ENCODE measurements at places on chromosomes 5 and 9.

GRCh38 chr9:137035937-137036336 is 4.0 kb upstream of the FUT7 start:
- DNase-seq: no peak

DNA sequence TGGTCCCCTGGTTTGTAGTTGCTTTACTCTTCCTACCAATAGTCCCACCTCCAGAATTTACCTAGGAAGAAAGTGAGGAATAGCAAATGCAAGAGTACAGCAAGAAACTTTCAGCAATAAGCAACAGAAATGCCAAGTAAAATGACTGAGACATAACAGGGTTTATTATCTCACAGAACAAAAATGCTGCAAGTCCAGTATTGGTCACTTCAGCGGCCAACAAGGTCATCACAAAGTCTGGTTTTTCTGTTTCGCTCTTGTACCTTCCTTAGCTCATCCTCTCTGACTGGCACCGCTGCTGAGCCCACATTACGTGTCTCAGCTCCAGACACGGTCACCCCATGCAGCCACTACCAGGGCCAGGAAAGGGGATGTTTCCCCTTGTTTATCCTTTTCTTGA is 82.7 kb downstream of the RFK start:
- DNase-seq: no peak

- DNase-seq: no peak
These were observed 9.0 kb downstream of the CCDC69 start for GRCh38 chr5:151214614-151215545.

DNA sequence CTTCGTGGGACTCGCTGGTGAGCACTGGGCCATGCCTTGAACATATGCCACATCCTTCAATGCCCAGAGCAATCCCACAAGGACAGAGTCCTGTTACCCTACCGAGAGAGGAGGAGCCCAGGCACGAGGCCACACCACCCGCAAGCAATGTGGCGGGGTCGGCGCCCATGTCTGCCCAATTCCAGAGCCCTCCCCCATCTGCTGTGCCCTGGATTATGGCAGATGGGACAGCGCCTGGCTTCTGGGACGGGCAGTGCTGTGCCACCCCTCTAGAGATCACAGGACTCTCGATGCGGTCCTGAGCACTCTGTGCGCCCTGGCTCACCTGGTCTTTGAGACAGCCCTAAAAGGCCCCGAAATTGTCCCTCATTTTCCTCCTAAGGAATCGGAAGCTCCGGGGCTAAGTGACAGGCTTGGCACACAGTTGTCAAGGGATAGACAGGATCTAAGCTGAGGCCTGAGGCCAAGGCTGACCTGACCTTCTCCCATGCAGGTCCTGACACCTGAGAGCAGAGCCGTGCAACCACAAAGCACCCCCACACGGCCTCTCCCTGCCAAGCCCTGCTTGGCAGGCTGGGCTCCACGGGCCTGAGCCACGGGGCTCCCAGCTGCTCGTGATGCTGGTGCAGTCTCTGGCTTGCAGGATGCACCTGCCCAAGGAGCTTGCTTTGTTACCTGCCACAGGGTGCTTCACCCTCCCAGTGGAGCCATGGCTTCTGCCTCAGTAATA is 48.8 kb downstream of the PRRT1B start:
- no peak for DNase-seq

GRCh38 chr9:81789721-81790120 is 100.4 kb upstream of the TLE1 start:
- no peak for DNase-seq

GRCh38 chr5:51273021-51273420 is 110.2 kb upstream of the ISL1 start:
- DNase-seq: no peak

GRCh38 chr5:142426129-142427014 is 101.6 kb upstream of the SPRY4 start:
- DNase-seq: no peak

- no peak for DNase-seq
These were observed 300.2 kb downstream of the FBXL17 start for GRCh38 chr5:108081707-108082106.

DNA sequence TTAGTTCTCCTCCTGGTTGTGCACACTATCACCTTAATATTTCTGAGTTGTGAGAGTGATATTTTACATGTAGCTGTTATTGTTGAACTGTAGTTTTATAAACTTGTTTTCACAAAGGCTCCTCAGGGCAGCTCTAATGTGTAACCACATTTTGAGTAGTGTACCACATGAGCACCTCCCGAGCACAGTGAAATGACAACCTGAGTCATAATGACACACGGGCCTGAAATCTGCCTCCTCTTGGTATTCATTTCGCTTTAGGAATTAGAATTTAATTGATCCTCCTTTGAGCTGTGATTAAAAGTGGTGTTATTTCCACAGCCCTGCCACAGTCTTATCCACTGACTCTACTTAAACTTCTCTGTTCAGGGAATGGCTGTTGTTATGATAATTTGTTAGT is 7.9 kb downstream of the MTRR start:
- no peak for DNase-seq

- no peak for DNase-seq
These were observed 205.3 kb downstream of the TTLL11 start for GRCh38 chr9:121887553-121888437.

DNA sequence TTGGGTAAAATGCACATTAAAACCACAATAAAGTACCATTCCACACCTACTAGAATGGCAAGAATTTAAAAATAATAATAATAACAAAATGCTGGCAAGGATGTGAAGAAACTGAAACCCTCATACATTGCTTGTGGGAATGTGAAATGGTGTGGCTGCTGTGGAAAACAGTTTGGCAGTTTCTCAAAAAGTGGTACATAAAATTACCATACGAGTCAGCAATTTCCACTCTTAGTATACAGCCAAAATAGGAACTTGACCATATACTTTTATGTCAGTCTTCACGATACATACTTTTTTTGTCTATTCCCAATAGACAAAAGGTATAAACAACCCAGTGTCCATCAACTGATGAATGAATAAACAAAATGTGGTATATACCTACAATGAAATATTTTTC is 15.6 kb downstream of the FKBP15 start:
- DNase-seq: no peak

- DNase-seq: no peak
These were observed 466.6 kb upstream of the DAB2 start for GRCh38 chr5:39891376-39891775.

- DNase-seq: no peak
These were observed 87.0 kb downstream of the IARS1 start for GRCh38 chr9:92206488-92206887.

GRCh38 chr5:132665574-132666080 is 7.7 kb downstream of the IL13 start:
- DNase-seq: no peak

DNA sequence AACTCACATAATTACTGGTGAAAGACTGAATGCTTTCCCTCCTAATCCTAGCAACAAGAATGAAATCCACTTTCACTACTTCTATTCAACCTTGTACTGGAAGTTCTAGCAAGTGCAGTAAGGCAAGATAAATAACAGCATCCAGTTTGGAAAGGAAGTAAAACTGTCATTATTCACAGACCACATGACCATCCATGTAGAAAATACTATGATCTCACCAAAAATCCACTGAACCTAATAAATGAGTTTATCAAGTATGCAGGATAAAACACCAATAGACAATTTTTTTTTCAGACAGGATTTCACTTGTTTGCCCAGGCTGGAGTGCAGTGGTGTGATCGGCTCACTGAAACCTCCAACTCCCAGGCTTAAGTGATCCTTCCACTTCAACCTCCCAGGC is 117.7 kb downstream of the TMEM167A start:
- DNase-seq: no peak

- DNase-seq: no peak
These were observed 34.3 kb downstream of the GPR107 start for GRCh38 chr9:130088051-130088450.

- DNase-seq: no peak
These were observed 30.3 kb downstream of the TPPP start for GRCh38 chr5:662751-663435.

GRCh38 chr9:105930011-105930627 is 235.8 kb downstream of the TMEM38B start:
- DNase-seq: no peak

GRCh38 chr9:26131886-26132285 is 453.6 kb upstream of the TUSC1 start:
- DNase-seq: no peak

DNA sequence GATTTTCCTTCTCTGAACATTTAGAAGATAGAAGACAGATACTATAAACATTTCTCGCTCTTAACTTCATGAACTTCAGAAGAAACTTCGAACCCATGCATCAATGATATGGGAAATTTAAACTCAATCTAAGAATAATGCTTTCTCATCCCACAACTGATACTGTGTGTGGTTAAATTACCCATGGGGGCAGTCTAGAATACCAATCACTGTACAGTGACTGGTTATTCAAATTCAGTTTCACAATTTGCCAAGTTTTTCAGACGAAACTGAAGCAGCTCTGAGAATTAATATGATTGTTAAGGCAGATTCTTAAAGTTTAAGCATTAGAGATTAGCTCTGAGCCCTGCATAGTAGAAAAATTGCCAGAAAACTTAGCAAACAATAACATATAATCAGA is 431.0 kb downstream of the SH3GL2 start:
- no peak for DNase-seq

- DNase-seq: no peak
These were observed 387.5 kb downstream of the TRIM36 start for GRCh38 chr5:114782177-114782576.

GRCh38 chr9:21670374-21670773 is 132.1 kb upstream of the MTAP start:
- no peak for DNase-seq

DNA sequence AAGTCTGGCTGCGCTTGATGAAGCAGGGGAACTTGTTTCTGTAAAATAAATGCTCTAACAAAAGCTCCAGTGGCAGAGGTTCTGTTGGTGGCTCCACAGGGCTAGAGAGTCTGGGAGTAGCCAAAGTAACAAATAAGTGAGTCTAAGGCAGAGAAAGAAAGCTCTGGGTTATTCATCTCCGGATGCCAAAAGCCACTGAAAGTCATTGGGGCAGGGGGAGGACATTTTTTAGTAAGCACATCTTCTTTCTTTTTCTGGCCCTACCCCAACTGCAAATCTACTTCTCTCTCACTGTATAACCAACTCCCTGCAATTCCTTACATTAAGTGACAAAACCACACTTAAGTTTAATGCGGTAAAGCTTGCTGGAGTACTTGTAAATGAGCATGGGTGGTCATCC is 141.6 kb downstream of the INSYN2B start:
- DNase-seq: no peak

GRCh38 chr9:624935-625500 is 216.5 kb upstream of the DMRT1 start:
- no peak for DNase-seq

GRCh38 chr9:94644543-94644942 is 5.2 kb upstream of the FBP1 start:
- DNase-seq: no peak

DNA sequence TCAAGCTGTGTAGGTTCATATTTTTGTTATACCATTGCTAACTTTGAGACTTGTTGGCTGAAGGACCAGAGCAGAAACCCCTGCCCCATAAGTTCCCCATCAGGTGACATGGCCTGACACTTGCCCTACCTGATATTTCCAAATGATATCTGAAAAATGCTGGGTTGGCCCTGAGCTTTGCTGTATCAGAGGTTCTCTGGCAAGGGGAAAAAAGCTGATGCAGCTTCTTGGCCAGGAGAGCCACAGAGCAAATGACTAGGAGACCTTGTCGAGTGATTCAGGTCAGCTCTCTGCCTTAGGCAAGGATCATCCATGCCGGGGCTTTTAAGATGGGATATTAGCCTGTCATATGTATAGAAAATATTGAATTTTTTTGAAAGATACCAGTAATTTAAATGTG is 2.9 kb upstream of the MEGF9 start:
- DNase-seq: no peak

DNA sequence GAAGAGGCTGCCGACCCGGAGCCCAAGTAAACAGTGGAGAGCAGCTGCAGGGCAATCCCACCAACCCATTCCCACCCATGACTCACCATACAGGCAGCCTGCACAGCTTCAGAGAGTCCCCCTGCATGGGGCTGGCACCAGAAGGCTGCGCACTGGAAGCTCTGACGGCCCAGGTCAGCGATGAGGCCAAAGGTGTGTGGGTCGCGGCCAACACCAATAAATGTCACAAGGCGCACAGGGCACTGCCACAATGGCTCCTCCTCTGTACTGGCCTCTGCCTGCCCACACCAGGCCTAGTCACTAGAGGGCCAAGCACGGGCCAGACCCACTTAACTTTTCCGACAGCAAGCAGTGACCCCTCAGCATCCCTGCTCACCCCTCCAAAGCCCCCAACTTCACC is 3.0 kb upstream of the SRA1 start:
- no peak for DNase-seq

GRCh38 chr5:83385812-83386211 is 85.7 kb upstream of the VCAN start:
- no peak for DNase-seq

DNA sequence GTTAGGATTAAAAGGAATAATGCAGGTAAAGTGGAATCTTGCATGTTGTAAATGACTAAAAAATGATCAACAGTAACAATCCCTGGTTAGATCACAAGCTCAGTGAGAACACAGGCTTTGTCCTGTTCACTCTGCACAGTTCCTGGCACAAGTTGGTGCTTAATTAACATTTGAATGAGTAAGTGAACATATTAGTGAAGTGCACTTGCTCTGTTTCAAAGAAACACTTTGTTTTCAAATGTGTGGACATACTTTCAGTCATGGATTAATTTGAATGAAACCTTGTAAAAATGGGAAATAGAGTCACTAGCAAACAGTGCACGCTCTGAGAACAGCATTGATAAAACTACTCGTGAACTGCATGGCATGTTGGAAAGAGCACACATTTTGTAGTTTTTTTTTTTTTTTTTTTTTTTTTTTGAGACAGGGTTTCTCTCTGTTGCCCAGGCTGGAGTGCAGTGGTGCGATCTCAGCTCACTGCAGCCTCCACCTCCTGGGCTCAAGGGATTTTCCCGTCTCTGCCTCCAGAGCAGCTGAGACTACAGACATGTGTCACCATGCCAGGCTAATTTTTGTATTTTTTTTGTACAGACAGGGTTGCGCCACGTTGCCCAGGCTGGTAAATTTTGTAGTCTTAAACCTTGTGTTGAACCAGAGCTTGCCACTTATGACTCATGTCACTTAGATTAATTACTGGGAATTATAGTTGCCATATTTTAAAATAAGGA is 159.9 kb downstream of the LURAP1L start:
- no peak for DNase-seq

Measured in stimulated activated CD8-positive, alpha-beta memory T cell treated with anti-CD3 and anti-CD28 coated beads, Interleukin-12 subunit alpha, Interleukin-12 subunit beta, amount 100 ng/mL, for 1 hour (primary cell).